Stimulated activated CD8-positive, alpha-beta memory T cell treated with anti-CD3 and anti-CD28 coated beads, Interleukin-4, amount 100 ng/mL, for 48 hours (primary cell): ENCODE measurements at places on chromosomes 11 and 22.

DNA sequence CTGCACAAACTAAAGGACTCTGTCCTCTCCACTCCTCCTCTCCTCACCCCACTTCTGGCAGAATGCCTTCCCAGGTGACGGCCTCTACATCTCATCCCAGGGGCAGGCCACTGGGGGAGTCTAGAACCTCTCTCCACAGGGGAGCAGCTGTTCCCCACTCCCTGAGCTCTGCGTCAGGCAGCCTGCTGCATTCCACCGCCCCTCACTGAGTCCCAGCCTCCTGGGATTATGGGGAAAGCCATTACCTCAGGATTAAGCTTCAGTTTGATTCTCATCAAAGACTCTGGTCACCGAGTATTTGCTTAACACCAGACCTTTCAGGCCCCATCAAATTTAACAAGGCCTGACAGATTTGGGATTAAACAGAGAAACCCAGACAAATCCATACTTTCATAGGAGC, 405.9 kb downstream of the NXPE2 start:
- no peak for DNase-seq

GRCh38 chr11:75514596-75514995, 11.1 kb downstream of the GDPD5 start:
- no peak for DNase-seq

GRCh38 chr11:81004576-81004975, 1563.7 kb upstream of the TENM4 start:
- DNase-seq, result no peak

DNA sequence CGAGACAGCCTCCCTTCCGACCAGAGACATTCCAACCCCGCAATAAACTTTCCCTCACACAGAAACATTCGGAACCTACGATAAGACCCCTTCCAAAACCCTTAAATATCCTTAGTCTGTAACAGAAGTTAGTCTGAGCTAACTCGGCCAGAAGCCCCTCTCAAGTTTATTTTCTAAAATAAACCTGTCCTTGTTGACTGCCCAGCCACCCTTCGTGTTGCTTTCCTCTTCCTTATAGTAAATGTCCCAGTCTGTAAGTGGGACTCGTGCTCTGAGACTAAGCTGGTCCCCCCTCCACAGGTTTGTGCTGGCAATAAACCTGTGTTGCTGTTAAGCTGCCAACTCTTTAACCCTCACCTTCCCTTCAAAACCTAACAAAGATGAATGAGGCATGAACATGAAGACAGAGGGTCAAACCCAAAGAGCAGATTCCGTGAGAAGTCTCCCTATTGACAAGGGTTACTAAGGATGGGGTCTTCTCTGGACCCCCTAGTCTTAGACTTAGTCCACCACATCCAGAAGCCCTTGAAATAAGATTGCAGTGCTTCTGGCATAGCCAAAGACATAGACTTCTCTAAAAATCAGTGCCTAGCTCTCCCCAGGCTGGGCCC, 18.2 kb downstream of the MIF start:
- no peak for DNase-seq

- no peak for DNase-seq
Observed at GRCh38 chr11:130516554-130517505, 68.4 kb downstream of the ADAMTS15 start.

DNA sequence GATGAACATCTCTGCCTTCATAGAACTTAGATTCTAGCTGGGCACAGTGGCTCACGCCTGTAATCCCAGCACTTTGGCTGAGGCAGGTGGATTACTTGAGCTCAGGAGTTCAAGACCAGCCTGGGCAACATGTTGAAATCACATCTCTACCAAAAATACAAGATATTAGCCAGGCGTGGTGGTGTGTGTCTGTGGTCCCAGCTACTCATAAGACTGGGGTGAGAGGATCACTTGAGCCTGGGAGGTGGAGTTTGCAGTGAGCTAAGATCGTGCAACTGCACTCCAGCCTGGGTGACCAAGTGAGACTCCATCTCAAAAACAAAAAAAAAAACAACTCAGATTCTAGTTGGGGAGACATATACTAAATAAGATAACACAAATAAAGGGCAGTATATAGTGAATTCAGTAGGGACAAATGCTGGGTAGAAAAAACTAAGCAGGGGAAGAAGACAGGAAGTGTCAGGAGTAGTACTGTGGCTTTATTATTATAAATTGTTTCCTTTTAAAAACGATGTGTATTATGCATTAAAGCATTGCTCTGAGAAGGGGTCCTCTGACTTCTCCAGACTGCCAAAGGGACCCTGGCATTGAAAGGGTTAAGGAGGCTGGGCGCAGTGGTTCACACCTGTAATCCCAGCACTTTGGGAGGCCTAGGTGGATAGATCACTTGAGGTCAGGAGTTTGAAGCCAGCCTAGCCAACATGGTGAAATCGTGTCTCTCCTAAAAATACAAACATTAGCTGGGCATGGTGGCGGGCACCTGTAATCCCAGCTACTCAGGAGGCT, 46.7 kb downstream of the PACS1 start:
- DNase-seq, result no peak

GRCh38 chr22:23384431-23384830, 195.7 kb downstream of the IGLL1 start:
- no peak for DNase-seq

GRCh38 chr11:75248924-75249256, 8.3 kb downstream of the TPBGL start:
- DNase-seq, result no peak

- no peak for DNase-seq
Observed at GRCh38 chr11:44979543-44980399, 29.1 kb upstream of the TP53I11 start.

DNA sequence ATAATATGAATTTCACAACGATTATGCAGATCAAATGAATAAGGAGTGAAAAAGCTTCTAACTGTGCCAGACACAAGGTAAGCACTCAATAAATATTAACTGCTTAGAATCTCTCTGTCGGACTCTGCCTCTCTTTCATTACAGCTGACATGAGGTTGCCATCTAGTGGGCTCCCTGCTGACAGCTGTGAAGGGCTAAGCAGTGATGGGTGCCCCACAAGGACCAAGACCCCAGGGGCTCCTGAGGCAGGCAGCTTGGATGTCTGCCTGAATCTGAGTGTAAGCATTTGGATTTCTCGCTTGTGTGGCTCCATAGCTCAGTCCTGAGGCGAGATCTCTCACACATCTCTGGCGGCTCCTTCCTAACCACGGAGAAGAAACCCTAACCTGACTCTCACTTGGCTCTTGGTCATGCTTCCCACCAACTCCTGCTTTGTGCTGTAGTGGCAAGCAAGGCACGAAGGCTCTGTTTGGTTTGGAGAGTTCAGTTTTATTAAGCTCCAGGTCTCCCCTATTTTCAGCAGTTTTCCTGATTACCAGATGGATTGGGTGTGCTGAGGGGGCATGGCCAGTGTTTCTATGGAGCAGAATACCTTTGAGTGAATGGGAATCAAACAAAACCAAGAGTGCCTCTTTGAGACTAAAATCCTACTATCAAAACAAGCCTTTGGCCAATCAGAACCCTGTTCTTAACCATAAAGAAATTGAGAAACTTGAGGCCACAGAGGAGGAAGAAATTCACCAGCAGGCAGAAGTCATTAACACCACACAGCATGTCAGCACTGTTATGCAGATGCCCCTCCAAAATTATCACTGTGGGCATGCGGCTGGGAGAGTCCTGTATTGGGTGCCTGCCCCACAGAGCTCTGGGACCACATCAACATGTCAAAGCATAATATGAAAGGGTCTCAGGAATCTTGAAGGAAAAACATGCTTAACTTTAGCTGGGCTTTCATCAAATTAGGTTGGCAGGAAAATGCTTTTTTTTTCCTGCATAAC, 152.8 kb upstream of the NTM start:
- no peak for DNase-seq
